Posterior vena cava (tissue), 2 donors: ENCODE measurements at places on chromosomes 6 and 20.

DNA sequence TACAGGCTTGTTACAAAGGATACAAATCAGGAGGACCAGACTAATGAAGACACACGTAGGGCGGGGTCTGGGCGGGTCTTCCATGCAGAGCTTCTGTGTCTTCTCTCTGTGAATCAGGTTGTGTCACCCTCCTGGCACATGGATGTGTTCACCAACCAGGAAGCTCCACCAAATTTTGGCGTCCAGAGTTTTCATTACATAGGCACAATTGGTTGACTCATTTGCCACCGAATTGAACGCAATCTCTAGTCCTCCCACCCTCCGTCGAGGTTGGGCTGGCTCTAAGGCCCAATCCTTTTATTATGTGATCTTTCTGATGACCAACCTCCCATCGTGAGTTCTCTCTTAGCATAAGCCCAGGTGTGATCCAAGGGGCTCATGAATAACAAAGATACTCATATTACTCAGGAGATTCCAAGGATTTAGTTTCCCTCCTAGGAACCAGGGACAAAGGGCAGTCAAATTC lies 36.3 kb upstream of the DDR1 start:
- peak; percentile 7 for DNase-seq

GRCh38 chr6:89297695-89298351 lies 17.3 kb downstream of the GABRR2 start:
- no peak for DNase-seq

DNA sequence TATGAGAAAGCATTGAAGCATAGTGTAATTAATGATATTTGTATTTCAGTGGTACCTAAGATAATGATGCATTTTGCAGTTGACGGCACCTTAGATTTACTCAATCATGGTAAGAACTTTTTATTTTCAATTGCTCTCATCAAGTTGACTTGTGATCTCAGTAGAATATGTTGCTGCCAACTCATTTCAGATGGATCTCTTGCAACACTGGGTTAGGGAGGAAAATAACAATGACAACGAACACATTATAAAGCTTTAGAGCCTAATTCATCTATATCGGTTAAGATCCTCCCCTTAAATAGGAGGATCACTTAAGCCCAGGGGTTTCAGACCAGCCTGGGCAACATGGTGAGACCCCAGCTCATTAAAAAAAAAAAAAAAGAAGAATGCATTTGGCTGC lies 18.0 kb upstream of the TBC1D22B start:
- DNase-seq: no peak

DNA sequence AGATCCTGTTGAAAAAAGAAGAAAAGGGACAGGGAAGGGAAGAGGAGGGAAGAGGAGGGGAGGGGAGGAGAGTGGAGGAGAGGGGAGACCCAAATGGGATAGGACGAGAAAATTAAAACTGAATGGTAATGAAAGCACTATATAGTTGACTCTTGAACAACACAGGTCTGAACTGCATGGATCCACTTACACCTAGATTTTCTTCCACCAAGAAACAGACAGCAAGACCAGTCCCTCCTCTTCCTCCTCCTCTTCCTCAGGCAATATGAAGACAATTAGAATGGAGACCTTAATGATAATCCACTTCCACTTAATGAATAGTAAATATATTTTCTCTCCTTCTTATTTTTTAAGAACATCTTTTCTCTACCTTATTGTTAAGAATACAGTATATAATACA lies 113.5 kb downstream of the EPB41L2 start:
- DNase-seq: no peak

DNA sequence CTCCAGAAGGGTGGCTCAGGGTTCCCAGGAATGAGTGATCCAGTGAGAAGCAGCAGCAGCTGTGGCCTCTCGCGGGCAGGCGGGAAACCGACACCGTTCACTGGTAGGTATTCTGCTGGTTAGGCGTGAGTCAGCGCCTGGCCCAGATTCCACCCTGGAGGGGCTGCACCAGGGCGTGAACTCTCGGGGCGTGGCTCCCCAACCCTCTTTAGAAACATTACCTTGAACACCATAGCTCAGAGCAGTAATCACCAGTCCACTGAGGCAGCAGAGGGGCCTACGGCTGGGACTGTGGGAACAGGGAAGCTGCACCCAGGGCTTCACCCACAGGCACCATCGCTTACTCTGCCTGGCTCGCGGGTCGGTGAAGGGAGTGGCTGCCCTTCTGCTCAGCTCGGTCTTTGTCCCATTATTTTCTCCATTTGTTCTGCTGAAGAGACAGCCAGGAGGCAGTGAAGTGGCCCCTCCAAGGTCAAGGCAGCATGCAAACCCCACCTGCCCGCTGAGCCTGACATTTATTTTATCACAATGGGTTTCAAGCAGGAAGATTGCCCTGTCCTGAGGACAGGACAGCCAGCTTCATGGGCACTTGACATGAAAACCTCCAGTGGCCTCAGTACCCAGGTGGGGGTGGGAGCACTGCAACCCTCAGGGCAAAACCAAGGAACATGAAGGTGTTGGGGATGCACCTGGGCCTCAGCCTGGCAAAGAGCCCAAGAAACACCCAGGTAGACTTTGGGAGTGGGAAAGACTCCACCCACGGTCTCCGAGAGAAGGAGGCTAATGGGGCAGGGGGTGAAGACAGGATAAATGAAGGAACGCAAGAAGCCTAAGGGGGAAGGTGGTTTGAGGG lies 51.0 kb upstream of the CD93 start:
- no peak for DNase-seq

DNA sequence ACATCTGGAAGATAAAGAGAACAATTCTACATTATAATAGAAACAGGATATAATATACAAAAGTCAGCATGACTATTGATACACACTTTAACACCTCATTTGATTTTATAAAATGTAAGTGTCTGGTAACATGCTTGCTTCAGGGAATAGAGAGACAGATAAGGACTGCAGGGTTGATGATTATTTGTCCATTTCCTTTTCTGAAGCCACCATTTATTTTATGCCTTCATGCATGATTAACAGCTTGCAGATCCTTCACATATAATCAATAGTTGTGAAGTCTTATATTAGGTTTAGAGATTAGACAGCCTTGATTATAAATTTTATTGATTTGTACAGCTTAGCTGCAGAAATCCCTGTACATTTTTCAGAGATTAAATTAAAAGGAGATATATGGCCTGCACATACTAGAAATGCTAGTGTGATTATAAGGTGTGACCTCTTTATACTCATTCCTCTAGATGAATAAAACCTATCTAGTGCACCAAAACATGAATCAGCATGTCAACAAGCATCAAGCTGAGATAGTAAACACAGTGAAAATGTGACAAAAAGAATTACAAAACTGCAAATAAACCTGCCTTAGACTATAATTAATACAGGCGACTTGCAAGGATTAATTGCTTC lies 198.8 kb upstream of the THEMIS start:
- DNase-seq: no peak

DNA sequence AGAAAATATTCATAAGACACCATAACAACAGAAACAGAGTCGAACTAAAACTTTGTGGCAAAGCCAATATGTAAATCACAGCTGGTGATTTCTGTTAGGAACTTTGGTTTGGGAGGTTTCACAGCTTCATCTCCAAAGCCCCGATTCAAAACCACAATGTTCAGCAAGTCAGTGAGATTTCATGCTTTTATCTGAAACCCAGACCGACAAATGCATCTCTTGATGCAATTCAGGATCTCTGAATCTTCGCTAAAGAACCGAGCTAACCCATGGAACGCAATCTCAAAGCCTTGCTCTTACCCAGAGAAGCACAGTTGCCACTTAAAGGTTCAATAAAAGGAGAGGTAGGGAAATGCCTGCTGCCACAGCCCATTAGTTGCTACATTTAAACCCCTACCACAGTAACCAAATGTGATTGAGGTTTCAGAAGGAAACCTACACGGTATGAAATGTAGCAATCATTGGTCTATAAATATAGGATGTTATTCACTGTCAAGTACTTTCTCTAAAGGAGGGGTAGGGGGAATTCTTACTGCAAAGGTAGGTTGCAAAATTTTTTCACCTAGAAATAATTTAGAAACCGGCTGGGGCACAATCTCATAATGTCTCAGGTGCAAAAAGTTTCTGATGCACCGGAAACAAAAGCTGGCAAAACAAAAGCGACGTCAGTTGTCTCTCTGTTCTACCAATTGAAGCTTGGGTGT lies 381.0 kb upstream of the ARID1B start:
- no peak for DNase-seq

- DNase-seq: no peak
These were observed 79.0 kb upstream of the PDE10A start for GRCh38 chr6:165742047-165742446.

- no peak for DNase-seq
These were observed 85.3 kb upstream of the SLC22A23 start for GRCh38 chr6:3542032-3542640.

GRCh38 chr6:122859676-122860075 lies 70.6 kb downstream of the SMPDL3A start:
- no peak for DNase-seq

- no peak for DNase-seq
These were observed 141.2 kb downstream of the NRN1 start for GRCh38 chr6:5865506-5866031.

GRCh38 chr6:33983109-33983716 lies 162.7 kb downstream of the GRM4 start:
- DNase-seq: peak; percentile 81

- DNase-seq: no peak
These were observed 851.2 kb upstream of the EYS start for GRCh38 chr6:66558189-66558588.

GRCh38 chr6:2264932-2265331 lies 19.5 kb upstream of the GMDS start:
- no peak for DNase-seq

GRCh38 chr6:18406955-18407749 lies 20.0 kb downstream of the RNF144B start:
- DNase-seq: no peak

- no peak for DNase-seq
These were observed 101.9 kb downstream of the VEGFA start for GRCh38 chr6:43871933-43872332.

DNA sequence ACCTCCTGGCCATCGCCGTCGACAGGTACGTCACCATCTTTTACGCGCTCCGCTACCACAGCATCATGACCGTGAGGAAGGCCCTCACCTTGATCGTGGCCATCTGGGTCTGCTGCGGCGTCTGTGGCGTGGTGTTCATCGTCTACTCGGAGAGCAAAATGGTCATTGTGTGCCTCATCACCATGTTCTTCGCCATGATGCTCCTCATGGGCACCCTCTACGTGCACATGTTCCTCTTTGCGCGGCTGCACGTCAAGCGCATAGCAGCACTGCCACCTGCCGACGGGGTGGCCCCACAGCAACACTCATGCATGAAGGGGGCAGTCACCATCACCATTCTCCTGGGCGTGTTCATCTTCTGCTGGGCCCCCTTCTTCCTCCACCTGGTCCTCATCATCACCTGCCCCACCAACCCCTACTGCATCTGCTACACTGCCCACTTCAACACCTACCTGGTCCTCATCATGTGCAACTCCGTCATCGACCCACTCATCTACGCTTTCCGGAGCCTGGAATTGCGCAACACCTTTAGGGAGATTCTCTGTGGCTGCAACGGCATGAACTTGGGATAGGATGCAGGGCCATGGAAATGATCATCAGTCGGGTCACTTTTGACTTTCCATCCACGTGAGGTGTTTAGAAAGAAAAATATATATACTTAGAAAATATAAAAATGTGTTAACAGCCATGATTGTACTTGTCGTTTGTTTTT lies 868 bp downstream of the MC3R start:
- no peak for DNase-seq

DNA sequence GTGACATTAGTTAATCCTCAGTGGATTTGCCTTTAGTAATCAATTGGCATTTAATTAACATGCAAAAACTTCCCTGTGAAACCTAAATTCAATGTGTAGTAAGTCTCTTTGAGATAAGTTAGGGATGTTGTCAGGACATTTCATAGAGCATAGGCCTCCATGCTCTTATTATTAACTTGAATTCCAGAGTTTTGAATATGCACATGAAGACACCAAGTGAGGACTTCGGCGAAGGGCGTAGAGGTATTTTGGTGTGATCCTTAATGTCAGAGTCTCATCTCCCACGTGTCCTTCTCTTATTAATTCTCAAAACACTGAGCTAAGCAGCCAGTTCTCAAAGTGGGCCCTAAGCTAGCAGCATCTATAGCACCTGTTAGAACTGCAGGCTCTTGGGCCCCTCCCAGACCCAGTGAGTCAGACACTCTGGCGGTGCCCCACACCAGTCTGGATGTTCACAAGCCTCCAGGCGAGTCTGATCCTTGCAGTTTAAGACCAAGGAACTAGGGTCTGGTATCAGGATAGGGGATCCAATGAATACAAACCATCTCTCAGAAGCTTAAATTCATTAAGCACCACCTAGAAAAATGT lies 292.1 kb downstream of the QKI start:
- no peak for DNase-seq

GRCh38 chr20:14928083-14928482 lies 590.7 kb upstream of the FLRT3 start:
- no peak for DNase-seq

DNA sequence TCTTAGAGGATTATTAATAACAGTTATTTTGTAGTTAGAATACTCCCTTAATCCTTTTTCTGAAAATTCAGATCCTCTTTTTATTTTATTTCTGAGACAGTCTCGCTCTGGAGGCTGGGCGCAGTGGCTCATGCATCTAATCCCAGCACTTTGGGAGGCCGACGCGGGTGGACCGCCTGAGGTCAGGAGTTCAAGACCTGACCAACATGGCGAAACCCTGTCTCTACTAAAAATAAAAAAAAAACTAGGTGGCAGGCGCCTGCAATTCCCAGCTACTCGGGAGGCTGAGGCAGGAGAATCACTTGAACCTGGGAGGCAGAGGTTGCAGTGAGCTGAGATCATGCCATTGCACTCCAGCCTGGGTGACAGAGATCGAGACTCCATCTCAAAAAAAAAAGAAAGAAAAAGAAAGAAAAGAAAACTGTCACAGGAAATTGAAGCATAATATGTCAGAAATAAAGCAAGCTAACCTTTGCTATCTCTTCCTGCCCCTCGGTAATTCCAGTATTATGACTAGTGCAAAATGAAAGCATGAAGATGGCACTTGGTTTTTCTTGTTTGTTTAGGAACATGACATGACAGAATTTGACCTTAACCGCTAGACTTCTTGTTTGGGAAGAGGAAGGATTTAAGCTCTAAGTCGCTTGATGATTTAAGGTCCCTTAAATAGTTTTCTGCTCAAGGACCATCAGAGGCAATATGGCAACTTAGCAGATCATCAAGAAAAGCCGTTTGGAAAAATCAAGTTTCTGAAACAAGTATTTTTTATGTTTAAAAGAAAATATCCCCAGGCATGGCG lies 1.8 kb upstream of the RBM39 start:
- no peak for DNase-seq

DNA sequence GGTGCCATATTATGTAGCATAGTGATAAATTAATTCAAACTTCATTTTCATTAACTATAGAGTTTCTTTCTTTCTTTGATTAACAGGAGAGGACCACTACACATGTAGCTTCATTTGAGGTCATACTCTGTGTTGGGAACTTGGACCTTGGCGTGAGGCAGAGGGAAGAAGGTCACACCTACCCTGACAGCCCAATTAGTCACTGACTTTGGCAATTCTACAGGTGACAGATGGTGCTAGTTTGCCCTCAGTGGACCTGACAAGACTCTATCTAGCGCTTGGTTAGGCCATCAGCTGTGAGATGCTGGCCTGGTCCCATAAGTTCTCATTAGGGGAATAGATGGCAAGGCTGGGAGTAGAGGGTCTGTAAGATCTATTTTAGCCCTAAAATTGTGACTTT lies 14.2 kb downstream of the SLX4IP start:
- DNase-seq: no peak
